Cardiac fibroblast (primary cell): ENCODE measurements at places on chromosomes 5 and 9.

DNA sequence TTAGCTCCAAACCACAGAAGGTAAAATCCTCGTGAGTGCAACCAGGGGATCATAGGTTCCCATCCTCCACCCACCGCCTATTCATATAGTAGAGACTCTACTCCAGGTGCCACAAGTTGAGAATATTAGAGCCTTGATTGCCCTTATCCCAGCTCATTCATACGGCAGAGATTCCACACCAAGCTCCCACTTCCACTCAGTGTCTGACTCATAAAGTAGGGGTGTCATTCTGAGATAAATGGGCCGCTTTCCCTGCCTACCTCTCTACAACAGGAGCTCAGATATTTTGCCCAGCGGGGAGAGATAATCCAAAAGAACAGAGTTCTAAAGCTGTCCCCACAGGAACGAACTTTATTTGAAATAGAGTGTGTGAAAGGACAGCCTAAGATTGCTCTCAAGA lies 9.4 kb downstream of the SLC22A4 start:
- DNase-seq: no peak

- no peak for DNase-seq
These were observed 12.8 kb downstream of the SLCO4C1 start for GRCh38 chr5:102283102-102283797.

DNA sequence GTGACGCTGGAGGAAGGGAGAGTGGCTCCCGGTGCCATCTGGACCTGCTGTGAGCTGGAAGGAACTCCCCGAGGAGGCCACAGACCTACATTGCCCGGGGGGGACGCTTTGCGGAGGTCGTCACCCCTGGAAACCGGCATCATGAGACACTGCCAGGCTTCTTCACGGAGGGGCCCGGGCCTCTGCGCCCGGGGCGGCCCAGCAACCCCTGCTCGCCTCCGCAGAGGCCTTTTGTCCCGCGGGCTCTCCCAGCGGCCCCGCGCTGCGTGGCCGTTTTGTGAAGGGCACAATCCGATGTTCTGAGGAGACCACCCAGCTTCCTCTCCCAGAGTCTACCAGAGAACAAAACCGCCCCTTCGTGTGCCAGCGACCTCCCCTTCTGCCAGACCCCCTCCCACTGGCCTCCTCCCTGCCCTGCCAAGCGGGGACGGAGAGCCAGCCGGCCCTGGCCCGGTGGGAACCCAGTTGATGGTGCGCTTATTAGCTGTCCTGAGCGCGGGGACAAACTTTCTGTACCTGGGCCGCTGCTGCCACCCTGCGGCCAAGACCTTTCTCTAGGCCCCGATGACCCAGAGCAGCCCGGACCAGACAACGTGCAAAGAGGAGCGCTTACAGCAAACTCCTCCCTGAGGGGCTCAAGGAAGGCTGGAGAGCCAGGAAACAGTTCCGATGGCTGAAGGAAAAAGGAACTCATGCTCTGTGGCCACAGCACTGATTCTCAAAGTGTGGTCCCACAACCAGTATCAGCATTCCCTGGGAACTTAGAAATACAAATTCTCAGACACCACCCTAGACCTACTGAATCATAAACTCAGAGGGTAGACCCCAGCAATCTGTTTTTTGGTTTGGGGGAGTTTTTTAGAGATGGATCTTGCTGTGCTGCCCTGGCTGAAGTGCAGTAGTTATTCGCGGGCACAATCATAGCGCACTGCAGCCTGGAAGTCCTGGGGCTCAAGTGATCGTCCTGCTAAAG lies 86.7 kb downstream of the SLC1A3 start:
- DNase-seq: peak; percentile 76

DNA sequence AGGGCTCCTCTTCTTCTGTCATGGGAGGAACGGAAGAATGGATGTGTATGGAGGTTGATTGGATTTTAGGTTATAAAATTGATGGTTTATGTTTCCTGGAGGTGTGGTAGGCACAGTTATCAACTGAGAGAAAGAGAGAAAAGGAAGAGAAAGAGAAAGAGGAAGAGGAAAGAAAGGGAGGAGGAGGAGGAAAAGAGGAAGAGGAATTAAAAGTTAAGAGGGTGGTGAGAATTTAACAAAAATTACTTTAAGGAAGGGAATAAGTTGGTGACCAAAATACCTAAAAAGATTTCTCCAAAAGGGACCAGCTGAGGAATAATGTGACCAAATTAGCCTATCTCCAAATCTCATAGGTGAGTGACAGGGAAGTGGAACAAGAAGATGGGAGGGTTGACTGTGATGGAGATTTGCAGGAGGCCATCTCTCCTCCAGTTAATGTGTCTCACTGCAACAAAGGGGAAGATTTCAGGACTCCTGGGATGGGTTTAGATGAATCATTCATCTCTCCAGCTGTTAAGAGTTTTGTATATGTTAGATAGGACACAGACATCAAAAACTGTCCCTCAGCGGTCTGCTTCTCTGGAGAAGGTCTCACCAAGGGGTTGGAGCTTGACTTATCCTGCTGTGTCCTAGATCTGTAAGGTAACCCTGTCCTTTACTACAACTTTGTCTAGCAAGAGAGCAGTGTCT lies 76.0 kb upstream of the TMC1 start:
- no peak for DNase-seq

GRCh38 chr5:166772770-166773169 lies 1518.7 kb upstream of the WWC1 start:
- DNase-seq: peak; percentile 77

- DNase-seq: peak; percentile 84
These were observed 2.8 kb downstream of the TMEM171 start for GRCh38 chr5:73122875-73123810.

DNA sequence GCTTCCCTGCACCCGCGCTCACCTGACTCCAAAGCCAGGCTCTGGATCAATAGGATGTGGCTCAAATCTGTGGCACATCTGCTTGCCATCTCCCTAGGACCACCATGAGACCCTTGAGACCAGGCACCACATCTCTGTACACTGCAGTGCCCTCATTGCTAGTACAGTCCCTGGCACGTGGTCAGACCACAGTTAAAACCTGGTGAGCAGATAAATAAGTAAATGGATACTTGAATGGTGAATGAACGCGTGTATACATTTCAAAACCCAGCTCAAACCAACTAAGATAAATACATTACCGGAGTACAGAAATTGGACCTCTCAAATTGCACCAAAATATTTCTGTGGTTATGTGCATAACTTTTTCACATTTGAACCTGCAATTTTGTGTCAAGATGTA lies 221.2 kb upstream of the IRX4 start:
- no peak for DNase-seq

DNA sequence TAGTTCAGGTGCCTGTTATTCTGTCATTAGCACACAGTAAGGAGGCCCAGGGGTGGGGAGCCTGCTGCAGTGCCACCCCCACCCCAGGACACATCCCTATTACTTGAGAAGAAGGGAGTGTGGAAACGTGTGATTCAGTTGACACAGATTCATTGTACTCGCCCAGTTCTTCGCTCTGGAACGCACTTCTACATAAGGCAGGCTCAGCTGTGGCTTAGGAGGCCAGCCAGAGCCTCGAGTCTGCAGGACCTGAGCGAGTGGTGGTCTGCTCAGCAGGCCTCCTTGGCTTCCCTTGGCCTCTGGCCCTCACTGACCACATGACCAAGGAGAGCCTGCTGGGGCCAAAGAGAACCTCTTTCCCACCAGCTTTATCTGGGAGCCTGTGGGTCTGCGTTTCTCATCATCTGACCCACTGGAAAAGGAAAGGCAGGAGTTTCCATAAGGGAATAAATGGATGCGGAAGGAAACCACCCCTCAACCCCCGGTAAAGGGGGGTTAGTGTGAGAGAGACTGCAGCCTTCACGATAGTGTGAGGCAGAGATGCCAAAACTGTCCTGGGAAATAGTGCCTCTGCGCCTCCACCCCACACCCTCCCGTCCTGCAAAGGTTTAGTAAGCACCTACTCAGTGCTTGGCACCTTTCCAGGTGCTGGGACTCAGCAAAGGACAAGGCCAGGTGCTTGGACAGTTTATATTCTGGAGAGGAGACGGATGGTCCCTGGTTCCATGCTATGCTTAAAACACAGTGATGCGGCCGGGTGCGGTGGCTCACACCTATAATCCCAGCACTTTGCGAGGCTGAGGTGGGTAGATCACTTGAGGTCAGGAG lies 73.7 kb downstream of the PPARGC1B start:
- DNase-seq: no peak

- peak; percentile 65 for DNase-seq
These were observed 899 bp upstream of the SHC3 start for GRCh38 chr9:89179540-89179894.

DNA sequence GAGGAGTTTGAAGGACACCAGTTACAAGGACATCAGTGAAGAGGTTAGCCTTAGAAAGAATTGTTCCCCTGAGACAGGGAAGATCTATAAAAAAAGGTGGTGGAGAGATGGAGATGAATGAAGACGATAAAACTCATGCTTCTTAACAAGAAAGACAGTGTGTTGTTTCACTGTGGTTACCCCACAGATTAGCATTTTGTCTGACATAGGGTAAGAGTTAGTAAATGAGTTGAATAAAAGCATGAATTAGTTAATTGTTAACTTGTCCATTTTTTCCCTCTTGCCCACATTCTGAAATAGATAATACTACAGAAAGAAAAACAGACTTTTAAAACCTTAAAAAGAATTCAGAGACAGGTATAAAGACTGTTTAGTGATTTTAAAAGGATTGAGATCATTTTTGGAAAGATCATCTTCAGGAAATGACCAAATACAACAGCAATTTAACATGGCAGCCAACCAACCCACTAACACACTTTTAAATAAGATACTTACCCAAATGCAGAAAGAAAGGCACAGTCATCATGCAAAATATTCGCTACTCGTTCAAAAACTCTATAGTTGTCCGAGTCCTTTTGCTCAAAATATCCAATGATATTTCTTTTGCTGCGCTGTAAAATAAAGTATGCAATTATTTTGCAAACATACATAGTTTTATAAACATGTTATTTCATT lies 78.5 kb downstream of the ERP44 start:
- DNase-seq: peak; percentile 10

DNA sequence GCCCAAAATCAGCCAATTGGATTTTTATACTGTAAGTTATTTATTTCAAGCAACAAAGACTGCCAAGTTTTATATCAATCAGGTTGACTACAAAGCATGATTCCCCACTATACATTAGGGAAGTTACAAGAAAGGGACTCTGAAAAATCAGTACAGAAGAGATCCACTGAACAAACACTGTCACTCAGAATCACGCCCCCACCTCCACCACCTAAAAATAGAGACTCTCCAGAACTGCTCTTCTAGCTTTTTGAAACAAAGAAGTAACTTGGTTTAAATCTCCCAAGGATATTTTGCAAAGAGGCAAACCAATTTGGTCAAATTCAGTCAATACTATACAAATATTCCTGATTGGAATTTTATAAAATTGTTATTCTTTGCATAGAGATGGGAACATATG lies 438.0 kb downstream of the HTR1A start:
- no peak for DNase-seq

DNA sequence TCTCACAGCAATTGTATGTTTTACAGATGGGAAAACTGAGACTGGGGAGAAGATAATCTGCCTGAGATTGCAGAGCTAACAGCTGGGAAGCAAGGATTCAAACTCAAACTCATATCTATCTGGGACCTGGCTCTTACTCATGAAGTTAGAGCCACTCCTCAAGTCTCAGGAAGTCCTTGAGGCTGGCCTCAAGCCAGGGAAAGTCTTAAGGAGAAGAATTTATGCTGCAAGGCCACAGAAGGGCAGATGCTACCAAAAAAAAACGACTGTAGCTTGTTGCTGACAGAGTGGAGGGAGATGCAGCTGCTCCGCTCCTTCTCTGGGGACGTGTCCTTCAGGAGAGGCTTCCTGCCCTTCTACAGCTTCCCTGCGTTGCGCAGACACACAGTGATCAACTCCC lies 39.8 kb downstream of the BARHL1 start:
- peak; percentile 50 for DNase-seq

GRCh38 chr9:13865869-13866268 lies 448.1 kb downstream of the NFIB start:
- peak; percentile 39 for DNase-seq

- no peak for DNase-seq
These were observed 157.2 kb upstream of the ATP10B start for GRCh38 chr5:161009194-161009593.

- no peak for DNase-seq
These were observed 12.5 kb downstream of the RAB24 start for GRCh38 chr5:177290816-177291596.

- peak; percentile 33 for DNase-seq
These were observed 138.5 kb upstream of the TYRP1 start for GRCh38 chr9:12554636-12555035.

DNA sequence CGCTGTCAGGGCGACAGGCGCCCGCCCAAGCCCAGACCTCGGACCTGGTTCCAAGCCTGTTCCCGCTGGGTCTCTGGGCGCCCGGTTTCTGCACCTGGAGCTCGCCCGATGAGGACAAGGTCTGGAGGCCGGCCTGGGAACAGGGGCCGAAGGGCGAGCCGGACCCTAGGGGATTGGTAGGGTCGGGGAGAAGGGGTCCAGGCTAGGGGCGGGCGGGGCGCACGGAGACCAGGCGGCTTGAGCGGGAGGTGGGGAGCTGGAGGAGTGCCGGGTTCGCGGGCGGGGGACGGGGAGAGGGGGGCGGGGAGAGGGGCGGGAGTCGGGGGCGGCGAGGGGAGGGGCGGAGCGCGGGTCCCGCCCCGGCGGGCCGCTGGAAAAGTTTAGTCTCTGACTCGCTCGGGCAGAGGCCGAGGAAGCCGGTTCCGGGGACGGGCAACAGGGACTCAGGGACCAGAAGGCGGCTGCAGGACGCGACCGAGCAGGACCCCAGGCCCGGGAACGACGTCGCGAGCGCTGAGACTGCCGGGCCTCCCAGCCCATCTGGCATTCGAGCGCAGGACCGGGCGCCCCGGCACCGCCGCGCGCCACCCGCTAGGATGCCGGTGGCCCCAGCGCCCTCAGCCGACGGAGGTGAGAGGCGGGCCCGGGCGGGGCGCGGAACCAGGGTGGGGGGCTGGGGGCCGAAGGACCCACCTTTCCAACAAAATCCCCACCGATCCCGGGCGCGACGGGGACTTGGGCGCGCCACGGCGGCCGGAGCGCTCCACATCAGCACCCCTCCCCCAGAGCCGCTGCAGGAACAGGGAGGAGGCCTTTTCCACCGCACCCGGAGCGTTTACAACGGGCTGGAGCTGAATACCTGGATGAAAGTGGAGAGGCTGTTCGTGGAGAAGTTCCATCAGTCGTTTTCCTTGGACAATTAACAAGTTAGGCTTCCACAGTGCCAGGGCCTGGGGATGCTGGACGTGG lies at the start of gene S1PR3:
Gene S1PR3 (plus strand): TSS at position 403 of the 969 bp plus-strand sequence. CDS start 9,733 bp downstream, outside the sequence.
- DNase-seq: peak; percentile 54

DNA sequence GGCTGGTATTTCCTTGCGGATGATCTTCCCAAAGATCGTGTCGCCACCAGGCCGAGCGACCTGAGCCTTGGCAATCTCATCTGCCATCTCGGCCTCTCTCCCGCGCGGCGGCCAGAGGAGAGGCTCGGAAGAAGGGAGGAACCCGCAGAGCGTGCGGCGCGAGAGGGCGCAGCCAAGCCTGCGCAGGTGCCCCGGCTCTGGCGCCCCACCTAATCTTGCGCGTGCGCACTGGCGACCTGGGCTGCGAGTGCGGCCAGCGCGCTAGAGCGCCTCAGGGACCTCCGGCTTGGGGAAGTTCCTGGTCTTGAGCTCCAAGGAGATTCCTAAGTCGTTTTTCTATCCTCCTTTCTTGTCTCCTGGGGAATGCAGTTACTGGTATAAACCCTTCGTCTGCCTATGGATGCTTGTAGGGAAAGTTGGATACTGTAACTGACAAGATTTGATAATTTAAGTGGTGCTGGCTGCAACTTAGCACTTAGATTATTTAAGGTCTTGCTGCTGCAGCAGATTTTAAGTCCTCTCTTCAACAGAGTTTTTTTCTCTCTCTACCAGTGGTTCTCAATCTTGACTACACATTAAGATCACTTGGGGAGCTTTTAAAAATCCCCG lies at the start of gene HINT1:
Gene HINT1 (minus strand): TSS at position 138 of the 609 bp plus-strand sequence. CDS start 51 bp downstream, at position 87.
- DNase-seq: peak; percentile 87

- peak; percentile 71 for DNase-seq
These were observed 399.0 kb downstream of the IRX1 start for GRCh38 chr5:3994628-3995027.
